ENCODE measurements at places on chromosomes 13 and 19.

DNA sequence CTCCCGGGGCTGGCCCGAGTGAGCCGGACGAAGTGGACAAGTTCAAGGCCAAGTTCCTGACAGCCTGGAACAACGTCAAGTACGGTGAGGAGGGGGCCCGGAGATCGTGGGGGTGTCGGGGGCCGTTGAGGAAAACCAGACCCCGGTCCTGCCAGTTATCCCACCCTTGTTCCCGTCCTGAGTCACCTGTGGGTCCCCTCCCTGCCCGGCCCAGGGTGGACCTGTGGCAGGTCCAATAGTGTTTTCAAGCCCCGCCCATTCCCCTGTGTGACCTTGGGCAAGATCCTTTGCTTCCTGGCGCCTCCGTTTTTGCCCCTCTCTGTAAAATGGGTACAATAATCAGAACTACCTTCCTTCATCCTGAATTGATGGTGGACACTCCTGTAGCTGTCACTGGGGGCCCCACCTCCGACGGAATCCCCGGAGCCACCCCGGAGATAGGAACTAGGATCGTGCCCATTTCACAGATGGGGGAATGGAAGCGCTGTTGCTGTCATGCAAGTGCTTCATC lies 593 bp downstream of the ATG4D start:
- peak; percentile 21 for DNase-seq

DNA sequence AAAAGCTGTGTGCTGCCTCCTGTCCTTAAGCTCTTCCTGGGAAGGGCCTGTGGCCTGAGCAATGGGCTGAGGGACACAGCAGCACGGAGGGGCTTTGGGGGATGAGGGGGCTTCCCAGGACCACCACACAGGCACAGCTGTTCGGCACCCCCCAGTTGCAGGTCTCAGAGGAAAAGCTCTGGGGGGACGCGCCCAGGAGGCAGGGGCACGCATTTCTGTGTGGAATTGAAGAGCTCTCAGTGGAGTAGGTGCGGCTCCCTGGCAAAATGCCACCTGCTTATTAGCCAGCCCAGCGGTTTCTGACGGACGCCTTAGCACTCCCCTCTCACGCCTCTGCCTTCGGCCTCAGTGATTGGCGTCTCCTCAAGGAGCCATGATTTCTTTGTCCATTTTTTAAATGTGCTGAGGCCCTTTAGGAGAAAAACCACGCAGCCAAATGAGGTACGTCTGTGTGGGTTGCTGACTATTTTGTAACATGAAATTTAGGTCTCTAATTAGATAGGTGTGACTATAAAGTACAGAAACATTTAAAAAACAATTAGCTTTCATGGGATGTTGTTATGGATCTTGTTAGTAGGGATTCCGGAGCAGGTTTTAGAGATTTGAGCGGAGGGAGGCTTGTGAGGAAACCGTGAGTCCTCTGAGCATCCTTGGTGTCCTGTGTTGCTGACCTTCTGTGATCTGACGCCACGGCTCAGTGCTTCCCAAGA lies 4.0 kb downstream of the MCF2L start:
- DNase-seq = no peak

DNA sequence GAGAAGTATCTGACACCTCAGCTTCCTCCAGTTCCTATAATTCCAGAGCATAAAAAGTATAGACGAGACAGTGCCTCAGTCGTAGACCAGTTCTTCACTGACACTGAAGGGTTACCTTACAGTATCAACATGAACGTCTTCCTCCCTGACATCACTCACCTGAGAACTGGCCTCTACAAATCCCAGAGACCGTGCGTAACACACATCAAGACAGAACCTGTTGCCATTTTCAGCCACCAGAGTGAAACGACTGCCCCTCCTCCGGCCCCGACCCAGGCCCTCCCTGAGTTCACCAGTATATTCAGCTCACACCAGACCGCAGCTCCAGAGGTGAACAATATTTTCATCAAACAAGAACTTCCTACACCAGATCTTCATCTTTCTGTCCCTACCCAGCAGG lies 3.1 kb downstream of the KLF5 start:
- no peak for DNase-seq

- no peak for DNase-seq
Measured at GRCh38 chr13:98410612-98411011, 166.3 kb downstream of the STK24 start.

- DNase-seq = no peak
Measured at GRCh38 chr13:112056284-112056727, 10.6 kb upstream of the SOX1 start.

DNA sequence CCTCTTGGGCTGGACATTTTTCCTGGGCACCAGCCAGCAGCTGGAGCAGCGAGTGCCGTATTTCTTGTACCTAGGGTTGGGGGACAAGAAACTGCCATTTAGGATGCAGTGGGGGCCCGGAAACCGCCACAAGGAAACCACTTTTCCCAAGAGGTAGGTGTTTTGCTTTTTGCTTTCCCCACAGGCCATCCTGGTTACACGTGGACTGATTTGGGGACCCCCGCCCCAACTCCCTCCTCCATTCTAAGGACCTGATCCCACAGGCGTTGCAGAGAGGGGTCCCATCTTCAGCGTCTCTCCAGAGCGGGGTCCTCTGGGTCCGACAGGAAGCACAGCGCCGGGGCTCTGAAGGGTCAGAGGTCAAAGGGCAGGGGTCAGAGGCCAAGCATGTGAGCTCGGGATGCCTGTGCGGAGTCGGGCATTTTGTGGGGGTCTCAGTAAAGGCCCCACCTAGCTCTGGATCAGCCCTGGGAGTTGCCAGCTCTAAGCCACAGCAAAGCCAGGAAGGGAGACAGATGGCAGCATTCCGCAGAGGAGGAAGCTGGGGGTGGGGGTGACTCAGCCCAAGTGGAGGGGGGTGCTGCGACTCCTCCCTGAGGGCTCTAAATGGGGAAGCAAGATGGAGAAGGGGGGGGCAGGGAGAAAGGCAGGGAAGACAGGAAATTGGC lies 4.3 kb downstream of the ZGLP1 start:
- DNase-seq = no peak

DNA sequence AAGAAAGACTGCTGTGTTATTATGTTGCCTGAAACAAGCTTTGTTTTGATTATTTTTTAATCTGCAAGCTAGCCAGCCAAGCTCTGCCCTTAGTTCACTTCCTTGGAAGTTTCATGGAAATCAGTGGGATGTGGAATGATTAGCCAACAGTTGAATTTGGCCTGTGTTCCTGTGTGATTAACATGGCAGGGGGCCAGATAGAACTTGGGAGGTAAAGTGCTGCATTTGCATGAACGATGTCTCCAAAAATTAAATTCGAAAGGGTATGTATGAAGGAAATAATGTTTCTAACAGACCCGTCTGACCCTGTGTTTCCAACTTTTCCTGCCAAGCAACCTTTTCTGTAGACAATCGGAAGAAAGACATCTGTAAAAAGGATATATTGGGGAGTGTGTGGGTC lies 32.2 kb downstream of the UFM1 start:
- DNase-seq = no peak

DNA sequence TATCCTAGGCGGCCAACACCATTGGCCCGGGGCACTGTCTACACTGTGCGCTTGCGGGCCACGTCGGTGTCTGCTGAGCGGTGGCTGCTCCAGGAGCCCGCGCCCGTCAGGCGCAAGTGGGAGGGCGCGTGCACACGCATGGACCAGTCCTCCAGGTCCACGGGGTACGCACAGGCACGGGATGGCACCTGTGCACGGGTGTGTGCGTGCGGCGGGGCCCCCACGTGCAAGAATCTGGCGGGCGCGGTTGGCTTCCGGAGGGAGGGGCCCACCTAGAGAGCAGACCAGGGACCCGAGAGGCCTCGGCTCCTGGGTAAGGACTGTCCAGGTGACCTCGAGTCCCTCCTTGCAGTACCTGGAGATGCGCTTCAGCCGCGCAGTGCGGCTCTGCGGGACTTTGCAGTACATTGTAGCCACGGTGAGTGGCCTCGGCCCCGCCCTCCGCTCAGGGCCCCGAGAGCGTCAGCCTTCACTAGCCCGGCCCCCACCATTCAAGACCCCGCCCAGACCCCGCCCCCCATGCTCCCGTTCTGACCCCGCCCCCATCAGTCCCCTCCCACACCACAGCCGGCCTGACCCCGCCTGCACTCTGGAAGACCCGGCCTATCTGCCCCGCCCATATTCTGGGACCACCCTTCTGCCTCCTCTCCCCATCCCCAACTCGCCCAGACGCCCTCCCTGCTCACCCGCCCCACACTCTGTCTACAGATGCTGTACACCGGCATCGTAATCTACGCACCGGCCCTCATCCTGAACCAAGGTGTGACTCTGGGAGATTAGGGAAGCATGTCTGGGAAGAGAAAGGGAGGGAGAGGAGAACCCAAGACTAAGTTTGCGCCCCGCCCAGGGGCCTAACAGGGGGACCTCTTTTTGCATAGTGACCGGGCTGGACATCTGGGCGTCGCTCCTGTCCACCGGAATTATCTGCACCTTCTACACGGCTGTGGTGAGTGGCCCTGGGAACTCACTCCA lies 2.3 kb downstream of the SLC5A5 start:
- peak; percentile 68 for DNase-seq

- DNase-seq = no peak
Measured at GRCh38 chr13:25490236-25490635, 118.5 kb downstream of the ATP8A2 start.

- DNase-seq = peak; percentile 39
Measured at GRCh38 chr13:110575322-110576069, 14.0 kb upstream of the RAB20 start.

GRCh38 chr19:51187395-51188226 lies 37.3 kb upstream of the CD33 start:
- no peak for DNase-seq

DNA sequence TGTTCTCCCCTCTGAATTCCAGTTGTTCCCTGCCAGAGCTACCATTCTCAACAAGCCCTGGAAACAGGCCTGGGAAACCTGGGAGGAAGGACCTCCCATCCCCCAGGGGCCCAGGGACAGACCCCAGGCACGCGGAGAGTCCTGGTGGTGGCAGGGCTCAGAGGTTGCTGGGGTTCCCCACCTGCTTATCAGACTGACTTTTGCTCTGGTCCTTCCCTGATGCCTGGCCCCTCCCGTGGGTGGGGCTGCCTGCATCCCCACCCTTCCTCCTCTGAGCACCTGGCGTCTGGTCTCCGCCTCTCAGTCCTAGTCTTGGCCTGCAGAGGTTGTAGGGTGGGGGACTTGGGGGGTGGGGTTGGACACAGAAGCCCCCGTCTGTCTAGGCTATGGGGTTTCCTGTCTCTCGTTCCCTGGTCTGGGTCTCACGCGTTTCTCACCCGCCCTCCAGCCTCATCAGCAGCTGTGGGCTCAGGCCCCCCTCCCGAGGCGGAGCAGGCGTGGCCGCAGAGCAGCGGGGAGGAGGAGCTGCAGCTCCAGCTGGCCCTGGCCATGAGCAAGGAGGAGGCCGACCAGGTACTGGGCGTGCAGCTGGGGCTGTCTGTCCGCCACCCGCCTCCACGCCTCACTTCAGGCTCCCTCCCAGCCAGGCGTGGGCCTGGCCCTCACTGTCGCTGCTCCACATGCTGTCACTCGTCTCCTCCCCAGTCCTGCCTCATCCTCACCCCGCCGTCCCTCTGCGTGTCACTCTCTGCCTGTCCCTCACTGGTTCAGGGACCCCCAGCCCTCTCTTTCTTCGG lies 13.6 kb downstream of the EPN1 start:
- no peak for DNase-seq

- DNase-seq = peak; percentile 93
Measured at GRCh38 chr19:55160128-55160985, 2.8 kb upstream of the TNNI3 start.

DNA sequence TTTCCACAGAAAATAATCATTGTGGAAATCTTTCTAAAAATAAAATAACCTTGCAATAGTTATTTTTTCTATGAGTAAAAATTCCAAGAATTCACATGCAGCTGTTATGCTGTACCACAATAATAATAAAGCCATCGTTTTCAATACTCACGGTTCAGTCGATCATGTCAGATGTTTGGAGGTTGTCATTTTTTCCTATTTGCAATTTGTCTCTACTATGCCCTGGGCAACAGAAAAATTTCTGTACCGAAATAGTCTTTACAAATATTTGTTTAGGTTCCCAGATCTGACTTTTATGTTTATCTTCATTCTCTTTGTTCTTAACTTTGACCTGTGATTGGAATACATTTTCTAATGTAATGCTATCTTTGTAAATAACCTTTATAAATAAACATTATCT lies 79.7 kb downstream of the ESD start:
- DNase-seq = no peak

GRCh38 chr13:30027569-30028455 lies 177.4 kb upstream of the UBL3 start:
- DNase-seq = no peak

DNA sequence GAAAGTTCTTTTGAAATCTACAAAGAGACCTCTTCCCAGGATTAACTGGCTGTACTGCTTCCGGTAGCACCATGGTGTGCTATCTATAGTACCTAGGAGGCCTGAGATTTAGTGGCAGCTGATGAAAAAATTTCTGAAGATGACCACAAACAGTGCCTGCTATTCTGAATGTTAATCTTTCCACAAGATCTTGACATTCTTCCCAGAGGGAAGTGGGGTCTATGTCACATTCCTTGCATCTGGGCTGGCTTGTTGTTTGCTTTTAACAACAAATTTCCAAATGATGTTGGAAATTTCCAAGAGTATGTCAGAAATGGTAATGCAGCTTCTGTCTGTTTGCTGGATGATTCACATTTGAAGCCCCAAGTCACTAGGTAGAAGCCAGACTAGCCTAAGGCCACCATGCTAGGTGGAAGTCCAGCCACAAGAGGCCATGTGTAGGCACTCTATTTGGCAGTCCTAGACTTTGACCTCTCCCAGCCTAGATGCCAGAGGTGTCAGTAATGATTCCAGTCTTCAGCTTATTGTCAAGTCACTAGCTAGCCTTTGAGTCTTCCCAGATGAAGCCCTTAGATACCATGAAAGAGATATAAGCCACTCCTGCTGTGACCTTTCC lies 22.1 kb downstream of the SPART start:
- no peak for DNase-seq

DNA sequence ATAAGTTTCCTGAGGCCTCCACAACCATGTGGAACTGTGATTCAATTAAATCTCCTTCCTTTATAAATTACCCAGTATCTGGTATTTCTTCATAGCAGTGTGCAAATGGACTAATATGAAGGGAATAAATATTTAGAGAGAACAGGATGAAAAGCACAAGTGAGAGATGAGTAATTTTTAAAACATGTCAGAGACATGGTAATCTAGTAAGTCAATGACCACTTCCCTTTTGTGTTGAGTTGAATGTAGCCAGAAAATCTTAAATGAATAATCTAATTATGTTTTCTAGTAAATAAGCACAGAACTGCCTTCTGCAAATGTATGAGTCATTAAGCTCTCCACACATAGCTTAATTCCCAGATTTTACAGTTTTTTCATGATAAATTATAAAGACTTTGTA lies 524.1 kb upstream of the SLITRK5 start:
- no peak for DNase-seq

- DNase-seq = no peak
Measured at GRCh38 chr19:16936901-16937300, 48.1 kb downstream of the F2RL3 start.

DNA sequence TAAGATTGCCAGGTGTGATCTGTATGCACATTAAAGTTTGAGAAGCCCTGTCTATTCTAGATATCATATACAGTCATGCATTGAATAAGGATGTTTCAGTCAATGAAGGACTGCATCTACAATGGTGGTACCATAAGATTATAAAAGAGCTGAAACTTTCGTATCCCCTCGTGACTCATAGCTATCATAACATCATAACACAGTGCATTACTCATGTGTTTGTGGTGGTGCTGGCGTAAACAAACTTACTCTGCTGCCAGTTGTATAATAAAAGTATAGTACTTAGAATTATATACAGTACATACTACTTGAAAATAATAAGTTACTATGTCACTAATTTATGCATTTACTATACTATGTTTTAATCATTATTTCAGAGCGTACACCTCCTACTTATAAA lies 489.3 kb downstream of the GPC6 start:
- DNase-seq = no peak

GRCh38 chr13:114143806-114144605 lies 11.6 kb upstream of the RASA3 start:
- DNase-seq = no peak

GRCh38 chr13:91181892-91182291 lies 165.6 kb upstream of the MIR17HG start:
- DNase-seq = no peak
